ENCODE measurements at places on chromosomes 5 and 9.

- DNase-seq = no peak
Observed at GRCh38 chr5:149166128-149166527, 24.8 kb downstream of the ABLIM3 start.

DNA sequence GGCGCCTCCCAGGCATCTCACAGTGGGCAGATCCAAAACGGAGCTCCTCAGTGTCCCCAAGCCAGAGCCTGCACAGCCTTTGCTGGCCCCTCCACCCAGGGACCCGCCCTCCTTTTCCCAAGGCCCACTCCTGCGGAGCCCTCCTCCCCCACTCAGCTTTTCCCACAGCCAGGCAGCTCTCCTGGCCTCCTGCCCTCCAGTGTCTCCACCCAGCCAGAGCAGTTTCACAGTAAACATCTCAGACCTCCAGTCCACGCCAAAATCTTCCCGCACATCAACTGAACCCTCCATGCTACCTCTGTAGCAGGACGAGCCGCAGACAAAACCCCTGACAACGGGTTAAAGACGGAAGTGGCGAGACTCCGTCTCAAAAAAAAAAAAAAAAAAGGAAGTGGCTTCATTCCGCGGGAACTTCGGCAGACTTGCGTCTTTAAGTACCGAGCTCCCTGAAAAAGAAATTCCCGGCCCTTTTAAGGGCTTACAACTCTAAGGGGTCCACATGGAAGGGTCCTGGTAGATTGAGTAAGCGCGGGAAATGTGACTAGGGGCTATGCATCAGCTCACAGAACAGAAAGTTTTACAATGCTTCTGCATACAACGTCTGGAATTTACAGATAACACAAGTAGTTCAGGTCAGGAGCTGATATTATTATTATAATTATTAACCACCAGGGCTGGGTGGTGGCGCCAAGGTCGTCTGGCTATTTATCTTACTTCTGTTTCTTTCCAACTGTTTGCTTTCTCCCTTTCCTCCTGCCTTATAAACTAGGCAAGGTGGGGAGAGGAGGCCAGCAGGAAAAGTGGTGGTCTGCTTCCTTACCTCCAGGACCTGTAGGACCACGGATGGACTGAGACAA is 11.4 kb upstream of the GRIN1 start:
- DNase-seq = peak; percentile 46

- DNase-seq = no peak
Observed at GRCh38 chr9:83623679-83624076, 735 bp downstream of the IDNK start.

DNA sequence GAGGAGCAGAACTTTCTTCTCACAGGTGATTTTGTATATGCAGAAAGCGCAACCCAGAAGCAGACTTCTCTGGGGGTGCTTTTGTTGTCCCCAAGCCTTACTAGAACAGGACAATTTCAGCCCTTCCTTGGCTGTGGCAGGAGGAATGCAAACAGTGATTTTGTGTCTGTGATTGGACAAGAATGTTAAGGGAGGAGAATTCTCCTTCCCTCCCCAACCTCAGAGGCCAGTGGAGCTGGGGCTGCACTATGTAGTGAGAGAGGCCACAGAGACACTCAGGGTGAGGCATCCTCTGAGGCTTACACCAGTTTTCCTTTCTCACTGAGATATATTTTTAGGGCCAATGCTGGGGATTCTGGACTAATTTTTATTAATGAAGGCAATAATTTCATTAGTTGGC is 58.8 kb downstream of the ZNF366 start:
- DNase-seq = no peak

DNA sequence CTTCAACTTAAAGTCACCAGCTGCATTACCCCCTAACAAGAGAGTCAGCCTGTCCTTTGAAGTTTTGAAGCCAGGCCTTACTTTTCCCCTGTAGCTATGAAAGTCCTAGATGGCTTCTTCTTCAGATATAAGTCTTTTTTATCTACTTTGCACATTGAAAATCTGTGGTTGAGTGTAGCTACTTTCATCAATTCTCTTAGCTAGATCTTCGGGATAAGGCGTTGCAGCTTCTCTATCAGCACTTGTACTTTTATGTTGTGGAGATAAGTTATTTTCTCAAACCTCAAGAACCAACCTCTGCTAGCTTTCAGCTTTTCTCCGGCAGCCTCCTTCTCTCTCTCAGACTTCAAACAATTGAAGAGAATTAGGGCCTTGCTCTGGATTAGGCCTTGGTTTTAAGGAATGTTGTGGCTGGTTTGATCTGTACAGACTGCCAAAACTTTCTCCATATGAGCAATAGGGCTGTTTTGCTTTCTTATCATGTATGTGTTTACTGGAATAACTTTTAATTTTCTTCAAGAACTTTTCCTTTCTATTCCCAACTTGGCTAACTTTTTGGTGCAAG is 21.6 kb downstream of the CATSPER3 start:
- no peak for DNase-seq

GRCh38 chr5:143796753-143797152 is 15.2 kb upstream of the HMHB1 start:
- DNase-seq = no peak

DNA sequence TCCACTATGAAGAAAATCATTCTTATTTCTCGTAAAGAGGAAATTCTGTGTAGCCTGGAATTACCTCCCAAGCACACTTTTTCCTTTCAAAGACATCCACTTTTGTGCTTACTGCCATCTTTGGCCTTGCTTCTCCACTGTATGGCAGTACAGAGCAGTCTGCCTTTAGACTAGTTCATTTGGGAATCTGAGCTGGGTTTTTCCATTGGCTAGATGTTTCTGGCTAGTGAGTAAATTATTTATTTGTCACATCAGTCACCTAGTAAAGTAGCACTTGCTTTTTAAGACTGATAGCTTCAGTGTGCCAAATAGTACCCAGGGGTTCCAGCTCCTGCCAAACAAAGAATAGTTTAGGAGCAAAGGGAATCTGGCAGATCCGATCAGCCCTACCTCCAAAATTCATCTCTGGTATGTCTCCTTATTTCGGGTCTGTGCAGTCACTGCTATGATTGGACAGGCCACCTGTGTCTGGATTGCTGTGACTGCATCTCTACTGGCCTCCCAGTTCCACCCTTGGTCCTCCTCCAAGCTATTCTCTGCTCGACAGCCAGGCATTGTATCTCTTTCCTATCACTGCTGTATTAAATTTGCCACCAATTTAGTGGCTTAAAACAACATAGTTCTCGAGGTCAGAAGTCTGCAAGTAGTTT is 97.6 kb downstream of the NUDT12 start:
- DNase-seq = no peak

DNA sequence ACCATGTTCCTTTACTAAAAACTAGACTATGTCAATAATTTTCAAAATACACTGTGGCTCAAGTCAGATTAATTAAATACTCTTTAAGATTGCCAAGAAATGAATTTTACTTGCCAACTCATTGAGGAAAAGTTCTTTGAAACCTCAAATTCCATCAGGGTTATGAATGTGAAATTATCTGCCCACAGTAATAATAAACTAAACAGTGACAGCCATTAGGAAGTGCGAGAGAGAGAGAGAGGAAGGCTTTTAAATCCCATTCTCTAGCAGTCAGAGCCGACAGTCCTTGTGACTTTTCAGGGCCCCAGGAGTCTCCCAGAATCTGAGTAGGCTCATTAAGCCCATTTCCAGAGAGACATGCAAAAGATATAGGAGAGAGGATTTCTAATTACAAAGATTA is 236.1 kb downstream of the MARCHF11 start:
- no peak for DNase-seq

- DNase-seq = no peak
Observed at GRCh38 chr5:109994135-109994534, 304.4 kb downstream of the MAN2A1 start.

DNA sequence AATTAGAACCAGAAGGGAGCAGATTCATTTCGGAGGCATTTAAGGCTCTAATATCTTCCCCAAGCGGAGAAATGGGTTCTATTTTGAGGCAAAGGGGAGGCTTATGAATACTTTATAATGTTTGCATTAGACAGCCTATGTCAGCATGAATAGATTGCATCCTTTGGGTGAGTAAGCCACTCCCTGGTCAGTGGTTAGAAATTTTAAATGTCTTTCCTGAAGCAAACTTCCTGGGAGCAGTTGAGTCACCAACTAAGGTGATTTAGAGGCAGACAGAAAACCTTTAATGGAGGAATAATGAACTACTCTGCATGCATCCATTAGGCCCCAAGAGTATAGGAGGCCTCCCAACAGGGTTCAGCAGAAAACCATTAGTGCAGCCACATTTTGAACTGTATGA is 204.9 kb downstream of the ELAVL2 start:
- no peak for DNase-seq

DNA sequence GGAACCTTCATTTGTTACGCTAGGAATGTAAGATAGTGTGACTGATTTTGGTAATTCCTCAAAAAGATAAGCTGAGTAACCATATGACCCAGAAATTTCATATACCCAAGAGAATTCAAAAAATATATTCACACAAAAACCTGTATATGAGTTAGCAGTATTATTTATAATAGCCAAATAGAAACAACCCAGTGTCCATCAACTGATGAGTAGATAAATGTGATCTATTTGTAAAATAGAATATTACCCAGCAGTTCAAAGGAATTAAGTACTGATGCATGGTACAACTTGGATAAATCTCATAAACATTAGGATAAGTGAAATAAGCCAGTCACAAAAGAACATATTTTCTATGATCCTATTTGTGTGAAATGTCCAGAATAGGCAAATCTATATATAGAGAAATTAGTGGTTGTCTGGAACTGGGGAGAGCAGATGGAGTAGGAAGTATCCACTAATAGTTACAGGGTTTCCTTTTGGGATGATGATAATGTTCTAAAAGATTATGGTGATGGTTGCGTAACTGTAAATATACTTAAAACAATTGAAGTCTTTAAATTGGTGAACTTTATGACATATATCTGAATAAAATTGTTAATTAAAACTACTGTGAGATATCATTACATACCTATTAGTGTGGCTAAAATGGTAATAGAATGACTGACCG is 10.2 kb downstream of the MARCHF6 start:
- no peak for DNase-seq

- no peak for DNase-seq
Observed at GRCh38 chr9:94677929-94678328, 38.6 kb upstream of the FBP1 start.

DNA sequence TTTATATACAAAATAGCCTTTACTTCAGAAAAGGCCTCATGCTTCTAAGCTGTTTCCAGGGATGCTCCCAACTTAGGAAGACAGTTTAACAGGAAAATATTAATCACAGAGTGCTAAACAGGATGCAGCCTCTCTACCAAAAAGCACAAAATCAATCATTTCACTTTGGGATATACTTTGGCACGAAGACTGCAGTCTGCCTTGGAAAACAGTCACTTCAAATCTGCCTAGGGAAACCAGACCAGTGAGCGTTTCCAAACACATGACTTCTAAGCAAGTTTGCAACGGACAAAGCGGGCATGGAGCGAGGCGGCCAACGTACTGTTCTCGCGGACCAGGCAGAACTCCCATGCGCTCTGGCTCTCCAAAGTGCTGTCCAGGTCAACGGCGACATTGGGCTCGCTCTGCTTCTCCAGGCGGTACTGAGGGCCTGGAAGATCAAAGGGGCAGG is 201.0 kb downstream of the MAPKAP1 start:
- DNase-seq = no peak

GRCh38 chr9:4397917-4398316 is 92.4 kb upstream of the SLC1A1 start:
- DNase-seq = no peak

DNA sequence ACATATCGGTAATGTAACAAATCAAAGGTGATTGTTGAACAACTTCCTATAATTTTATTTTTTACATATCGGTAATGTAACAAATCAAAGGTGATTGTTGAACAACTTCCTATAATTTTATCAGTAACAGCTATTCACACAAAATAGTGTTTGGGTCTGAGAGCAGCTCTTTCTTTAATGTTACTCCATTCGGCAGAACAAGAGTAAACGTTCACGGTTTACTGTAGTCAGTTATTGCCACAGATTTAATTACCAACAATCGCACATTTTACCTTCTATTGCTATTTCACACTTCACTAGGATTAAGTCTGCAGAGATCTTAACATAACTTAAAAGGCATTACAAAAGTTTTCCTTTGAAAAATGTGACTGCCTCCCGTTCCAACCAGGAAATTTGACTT is 6.4 kb downstream of the GNAQ start:
- DNase-seq = no peak

- no peak for DNase-seq
Observed at GRCh38 chr5:52017567-52017966, 634.3 kb downstream of the ISL1 start.

GRCh38 chr5:180645274-180646204 is 3.9 kb downstream of the FLT4 start:
- no peak for DNase-seq

- DNase-seq = peak; percentile 69
Observed at GRCh38 chr5:54959673-54960418, 25.5 kb downstream of the ESM1 start.

DNA sequence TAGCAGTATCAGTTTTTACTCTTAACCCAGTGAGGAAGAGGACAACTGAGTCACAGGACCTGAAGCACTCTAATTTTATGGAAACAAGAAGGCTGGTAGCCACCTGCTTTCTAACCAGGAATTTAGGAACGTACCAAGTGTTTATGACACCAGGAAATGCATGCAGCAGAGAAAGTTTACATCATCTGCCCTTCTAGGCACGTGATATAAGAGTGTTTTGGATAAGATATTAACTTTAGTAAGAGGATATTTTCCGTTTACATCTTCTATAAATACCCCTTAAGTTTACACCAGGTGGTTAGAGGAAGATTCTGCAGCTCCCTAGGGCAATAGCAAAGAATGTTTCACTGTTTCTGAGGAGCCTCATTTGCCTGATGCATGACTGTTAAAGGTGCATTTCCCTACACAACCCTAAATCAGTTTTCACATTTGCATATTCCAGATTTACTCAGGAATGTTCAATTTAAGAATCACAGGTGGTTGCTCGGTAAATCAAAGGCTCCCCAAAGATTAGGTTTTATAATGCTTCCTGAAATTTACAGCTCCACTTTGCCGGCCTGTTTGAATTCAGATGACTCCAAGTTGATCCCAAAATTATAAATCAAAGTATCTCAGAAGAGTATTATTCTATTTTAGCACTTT is 1.8 kb downstream of the TSC1 start:
- no peak for DNase-seq

DNA sequence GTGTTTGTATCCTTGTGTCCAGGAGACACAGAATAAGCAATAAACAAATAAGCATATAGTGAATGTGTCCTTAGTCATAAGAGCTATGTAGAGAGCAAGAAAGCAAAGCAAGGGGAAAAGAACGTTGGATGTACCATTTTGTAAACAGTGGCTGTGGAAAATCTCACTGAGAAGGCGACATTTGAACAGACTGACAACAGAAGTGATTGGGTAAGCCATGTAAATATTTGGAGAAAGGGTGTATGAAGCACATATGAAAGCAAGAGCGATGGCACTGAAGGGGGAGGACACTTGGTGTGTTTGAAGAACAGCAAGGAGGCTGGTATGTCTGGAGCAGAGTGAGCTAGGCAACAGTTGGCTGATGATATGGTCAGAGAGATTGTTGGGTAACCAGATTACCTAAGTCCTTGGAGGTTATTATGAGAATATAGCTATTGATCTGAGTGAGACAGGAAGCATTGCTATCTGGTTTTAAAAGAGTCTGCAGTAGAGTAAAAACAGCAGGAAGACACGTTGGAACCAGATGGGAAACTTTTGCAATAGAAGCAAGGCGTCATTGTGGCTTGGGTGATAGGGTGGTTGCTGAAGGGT is 115.5 kb upstream of the IL7R start:
- no peak for DNase-seq

GRCh38 chr9:93898026-93898425 is 57.1 kb downstream of the BARX1 start:
- no peak for DNase-seq

Measured in activated CD4-positive, alpha-beta T cell treated with anti-CD3 and anti-CD28 coated beads for 48 hours (primary cell).